IMR-90 (cell line): ENCODE measurements at places on chromosomes 11 and 22.
A peak's percentile ranks its signal among the peaks of the same experiment; 100 is the strongest.

DNA sequence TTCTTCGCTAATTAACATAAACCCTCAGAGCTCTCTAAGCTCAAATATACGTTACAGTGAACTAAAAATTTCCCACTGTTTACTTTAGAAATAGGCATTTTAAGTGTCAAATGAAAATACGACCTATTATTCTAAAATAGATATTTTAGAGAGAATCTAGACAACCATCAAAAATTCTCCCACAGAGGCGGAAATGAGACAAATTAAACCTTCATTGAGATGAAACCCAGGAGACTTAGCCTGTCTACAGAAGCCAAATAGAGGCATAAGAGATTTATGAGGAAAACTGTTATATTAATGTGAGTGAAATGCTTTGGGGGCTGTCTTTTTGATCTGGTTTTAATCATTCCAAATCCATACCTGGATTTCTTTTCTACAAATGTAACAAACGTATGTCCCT lies 232.0 kb upstream of the GRIA4 start:
- DNase-seq, result no peak

GRCh38 chr22:19981961-19982920 lies 34.4 kb downstream of the ARVCF start:
- no peak for DNase-seq

DNA sequence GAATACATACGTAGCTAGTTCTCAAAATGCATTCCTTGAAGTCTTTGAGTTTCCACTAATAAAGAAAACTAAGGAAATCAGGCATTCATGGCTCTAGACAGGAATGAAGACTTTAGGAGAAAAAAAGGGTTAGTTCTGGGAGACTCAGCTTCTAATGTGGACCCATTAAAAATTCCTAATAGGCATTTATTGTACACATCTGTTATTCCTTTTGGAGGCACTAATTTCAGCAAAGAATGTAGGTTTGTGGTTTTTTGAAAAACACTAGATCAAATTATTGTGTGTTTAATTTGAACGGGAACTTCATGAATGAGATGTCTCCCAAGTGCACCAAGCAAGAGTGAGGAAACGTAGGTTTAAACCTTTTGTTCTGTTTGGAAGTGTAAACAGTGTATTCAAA lies 42.7 kb downstream of the PARVA start:
- DNase-seq, result no peak

DNA sequence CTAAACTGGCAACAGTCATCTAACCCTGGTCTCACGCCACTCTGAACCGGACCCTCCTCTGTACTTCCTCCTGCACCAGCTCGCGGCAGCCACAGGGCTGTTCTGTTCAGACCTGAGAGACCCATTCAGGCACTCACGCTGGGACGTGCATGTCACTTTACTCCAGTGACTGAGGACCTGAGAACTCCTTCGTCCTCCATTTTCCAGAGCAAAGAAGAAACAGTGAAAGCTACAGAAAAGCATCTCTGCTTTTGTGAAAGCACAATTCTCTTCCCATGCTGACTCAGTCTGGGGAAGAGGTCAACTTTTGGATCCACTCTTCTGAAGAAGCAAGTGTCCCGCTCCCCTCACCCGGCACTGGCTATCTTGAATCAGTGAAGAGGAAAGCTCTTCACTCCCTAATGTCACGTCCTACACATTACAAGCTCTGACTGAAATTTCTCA lies 24.5 kb downstream of the PISD start:
- no peak for DNase-seq

DNA sequence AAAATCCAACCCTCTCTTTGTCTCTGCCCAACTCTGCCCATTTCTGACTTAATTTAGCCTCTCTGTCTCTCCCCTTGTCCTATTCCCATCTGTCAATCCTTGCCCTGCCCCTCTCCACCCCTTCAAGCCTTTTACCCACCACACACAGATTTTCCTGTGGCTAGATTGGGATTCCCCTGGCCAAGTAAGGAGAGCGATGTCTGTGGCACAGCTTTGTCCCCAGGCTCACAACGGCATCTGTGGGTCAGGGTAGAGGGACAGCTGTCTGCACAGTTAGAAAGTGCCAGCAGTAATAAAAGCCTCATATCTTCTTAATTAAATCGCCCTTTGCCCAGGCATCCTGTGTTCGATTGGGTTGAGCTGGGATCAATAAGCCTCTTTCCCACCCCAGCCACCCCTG lies 1.3 kb upstream of the KCNC1 start:
- no peak for DNase-seq

- no peak for DNase-seq
Measured at GRCh38 chr11:78909386-78909785, 334.7 kb upstream of the NARS2 start.

GRCh38 chr11:14977101-14977880 lies 5.1 kb upstream of the CALCA start:
- no peak for DNase-seq

DNA sequence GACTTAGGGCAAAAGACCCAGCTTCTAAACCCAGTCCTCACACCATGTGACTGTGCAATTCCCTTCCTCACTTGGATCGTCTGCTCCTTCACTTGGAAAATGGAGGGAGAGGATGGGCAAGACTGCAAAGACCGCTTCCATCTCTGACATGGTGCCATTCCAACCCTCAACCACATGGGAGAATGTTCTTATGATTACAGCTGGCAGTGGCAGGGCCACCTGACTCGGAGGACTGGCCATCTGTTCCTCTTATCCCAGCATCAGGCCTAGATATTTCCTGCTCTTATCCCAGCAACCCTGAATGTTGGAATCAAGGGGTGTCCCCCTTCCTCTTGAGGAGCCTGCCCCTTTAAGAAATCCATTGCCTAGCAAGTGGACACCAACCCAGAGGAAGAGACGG lies 15.4 kb downstream of the DSCAML1 start:
- DNase-seq, result no peak

DNA sequence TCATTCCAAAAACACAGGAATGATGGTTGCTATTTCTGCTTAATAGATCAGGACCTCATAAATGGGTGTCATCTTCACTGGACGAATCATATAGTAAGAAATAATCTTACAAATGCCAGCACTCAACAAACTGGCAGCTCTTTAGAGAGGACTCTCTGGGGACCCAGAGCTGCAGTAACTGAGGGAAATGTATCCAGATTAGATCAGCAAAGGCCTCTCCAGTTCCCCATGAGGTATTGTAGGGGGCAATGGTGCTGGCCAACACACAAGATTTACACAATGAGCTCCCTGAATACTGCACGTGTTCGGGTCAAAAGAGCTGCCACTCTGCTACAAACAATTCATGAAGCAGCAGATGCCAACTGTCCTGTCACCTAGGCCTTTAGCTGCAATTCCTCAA lies 110.2 kb downstream of the RBFOX2 start:
- no peak for DNase-seq

DNA sequence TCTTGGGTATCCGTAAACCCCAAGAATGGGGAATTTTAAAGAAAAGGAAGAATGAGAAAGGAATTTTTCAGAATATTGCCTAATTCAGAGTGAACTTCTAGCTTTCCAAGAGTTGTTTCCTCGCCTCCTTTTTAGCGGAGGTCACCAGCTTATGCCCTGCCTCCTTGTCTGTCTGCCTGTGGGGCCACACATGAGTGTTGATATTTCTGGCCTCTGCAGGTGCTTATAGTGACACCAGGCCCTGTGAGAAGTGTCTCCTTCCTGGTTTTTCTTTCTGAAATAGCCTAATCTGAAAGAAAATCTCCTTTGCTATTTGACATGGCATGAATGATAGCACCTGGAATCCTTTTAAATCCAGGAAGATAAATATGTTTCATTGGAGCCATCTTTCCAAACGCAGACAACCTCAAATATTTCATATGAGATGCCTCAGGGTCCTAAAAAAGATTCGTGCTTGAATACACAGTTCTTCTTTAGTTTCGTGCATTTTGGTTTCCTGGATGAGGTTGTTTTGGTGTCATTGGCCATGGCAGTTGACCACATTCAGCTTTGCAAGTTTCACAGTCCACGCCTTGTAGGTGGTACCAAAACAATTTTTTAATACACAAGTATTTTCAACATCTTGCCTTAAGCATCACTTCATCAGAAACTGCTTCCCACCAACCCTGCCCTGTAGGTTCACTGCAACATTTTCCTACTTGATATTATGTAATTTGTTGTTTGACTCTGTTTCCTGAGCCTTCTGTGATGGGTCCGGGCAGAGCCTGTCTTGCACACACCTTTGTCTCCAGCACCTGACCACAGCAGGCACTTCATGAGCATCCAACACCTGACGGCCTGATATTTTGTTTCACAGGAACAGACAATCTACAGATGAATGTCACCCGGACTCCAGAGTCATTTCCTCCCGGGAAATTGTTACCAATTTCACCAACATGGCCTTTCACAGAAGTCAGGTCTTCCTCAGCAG lies 159.4 kb downstream of the C11orf91 start:
- DNase-seq, result no peak

DNA sequence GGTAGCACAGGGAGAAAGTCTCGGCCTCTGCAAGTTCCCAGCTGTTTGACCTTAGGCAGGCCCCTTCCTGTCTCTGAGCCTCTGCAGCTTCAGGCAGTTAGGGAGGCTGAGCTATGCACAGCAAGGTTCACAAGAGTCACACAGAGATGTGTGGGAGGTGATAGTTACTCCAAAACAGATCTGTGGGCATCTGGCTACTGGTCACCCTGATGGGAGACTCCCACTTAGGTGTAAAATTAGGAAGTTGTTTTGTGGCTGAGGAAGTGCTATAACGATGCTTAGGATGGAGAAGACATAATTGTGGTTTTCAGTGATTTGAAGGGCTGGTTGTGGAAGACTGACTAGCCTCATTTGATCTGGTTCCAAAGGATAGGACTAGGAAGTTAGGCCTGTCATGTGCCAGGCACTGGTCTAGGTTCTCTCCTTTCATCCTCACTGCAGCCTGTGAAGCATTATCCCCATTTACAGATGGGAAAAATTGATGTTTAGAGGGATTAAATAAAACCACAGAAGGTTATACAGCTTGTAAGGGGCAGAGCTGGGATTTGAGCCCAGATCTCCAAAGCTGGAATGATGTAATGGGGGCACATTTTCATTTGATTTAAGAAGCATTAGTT lies 13.5 kb downstream of the ACO2 start:
- DNase-seq, result peak; percentile 71

DNA sequence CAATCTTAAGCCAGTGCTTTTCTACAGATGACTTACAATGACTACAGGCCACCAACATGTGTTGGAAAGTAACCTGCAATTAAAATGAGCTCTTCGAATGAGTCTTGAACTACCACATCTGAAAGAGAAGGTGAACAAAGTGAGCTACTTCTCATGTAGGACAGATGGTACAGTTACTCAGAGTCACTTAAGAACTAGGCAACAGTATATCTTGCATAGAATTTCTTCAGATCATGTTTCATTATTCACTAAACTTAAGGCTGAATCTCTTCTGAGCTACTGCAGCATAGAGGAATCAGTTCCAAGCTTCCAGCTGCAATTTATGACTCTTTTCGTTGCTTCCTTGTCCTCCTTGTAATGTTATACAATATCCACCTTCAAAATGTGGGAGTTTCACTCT lies 270.9 kb downstream of the TTC28 start:
- DNase-seq, result peak; percentile 53

- DNase-seq, result no peak
Measured at GRCh38 chr11:105667441-105667840, 57.6 kb downstream of the GRIA4 start.

- no peak for DNase-seq
Measured at GRCh38 chr11:111652184-111652583, 49.9 kb downstream of the SIK2 start.

GRCh38 chr22:36540867-36541642 lies 12.1 kb upstream of the EIF3D start:
- no peak for DNase-seq

GRCh38 chr11:35243774-35244173 lies 104.8 kb downstream of the CD44 start:
- DNase-seq, result no peak

DNA sequence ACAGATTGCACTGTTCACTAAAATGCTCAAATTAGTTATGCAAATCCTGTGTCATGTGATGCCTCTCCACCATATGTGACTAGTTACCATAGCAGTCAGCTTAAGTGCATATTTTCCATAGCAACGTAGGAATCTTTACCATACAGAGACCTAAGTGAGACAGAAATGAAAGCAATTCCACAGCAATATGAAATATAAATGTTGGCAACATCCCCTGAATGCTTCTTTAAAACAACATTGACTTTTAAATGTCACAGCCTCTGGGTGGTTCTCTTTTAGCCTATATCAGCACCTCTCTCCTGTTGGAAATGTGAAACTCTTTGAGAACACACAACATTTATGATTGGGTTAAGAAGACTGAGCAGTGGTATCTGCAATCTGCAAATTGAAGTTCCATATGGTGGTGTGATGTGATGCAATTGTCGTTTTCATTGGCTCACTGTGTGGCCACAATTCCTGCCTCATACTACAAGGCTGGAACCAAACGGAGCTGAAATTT lies 814.6 kb downstream of the DLG2 start:
- DNase-seq, result no peak

- DNase-seq, result no peak
Measured at GRCh38 chr11:71543866-71544265, 4.4 kb upstream of the KRTAP5-9 start.

GRCh38 chr11:74321487-74322188 lies 10.2 kb upstream of the P4HA3 start:
- DNase-seq, result peak; percentile 65

DNA sequence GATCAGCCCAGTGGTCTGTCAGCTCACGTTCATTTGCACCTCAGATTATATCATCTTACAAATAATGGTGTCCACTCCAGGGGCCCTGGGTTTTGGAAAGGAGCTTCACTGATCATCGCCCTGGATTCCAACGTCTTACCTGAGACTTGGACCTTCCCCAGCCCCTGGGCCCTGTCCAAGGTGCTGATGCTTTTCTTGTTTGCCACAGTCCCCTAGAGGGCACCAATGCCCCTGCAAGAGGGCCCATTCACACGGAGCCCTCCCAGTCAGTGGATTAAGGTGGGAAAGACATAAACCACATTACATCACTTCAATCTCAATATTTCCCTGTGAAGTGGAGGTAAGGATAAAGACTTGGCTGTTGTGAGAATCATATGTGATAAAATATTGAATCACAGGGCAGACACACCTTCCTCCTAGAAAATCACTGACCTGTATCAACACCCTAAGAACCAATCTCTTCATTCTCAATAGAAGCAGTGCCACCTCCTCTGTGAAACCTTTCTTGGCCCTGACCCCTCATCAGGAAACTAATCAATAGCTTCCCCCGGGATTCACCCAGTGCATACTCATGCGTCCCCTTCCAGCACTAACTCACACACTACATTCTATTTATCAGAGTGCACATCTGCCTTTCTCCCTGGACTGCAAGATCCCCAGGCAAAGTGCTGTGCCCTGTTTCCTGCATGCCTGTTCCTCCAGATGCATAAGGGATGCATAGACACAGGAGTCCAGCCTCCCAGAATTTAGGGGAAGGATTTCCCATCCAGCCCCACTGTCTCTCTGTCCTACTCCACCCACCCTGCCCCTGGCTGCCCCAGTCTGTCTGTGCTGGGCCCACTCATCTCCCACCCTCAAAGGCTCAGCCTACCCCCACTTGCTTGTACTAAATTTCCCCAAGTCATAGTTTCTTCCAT lies 167.0 kb downstream of the BUD13 start:
- peak; percentile 11 for DNase-seq

- DNase-seq, result no peak
Measured at GRCh38 chr11:20043992-20044391, 116.3 kb downstream of the DBX1 start.
